ENCODE measurements at places on chromosomes 7 and 10.

DNA sequence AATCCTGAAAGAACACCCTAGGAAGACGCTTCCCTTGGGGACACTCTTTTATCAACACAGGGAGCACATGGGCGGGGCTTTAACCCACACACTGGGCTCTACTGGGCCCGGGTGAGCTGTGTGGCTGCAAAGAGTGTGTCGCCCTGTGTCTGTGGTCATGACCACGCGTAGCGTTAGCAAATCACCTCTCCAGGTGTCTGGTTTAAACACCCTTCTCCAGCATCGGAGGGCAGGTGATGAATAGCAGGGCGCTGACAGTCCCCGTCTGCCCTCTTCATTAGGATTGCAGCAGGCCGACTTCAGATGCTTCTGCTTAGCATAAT is 127.7 kb downstream of the ADARB2 start:
- DNase-seq: no peak

DNA sequence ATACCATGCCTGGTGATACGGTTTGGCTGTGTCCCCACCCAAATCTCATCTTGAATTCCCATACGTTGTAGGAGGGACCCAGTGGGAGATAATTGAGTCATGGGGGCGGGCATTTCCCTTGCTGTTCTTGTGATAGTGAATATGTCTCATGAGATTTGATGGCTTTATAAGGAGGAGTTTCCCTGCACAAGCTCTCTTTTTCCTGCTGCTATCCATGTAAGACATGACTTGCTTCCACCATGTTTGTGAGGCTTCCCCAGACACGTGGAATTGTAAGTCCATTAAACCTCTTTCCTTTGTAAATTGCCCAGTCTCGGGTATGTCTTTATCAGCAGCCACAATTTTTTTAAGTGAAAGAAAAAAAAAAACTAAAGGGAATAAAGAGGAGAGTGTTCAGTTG is 152.5 kb downstream of the ARHGAP12 start:
- DNase-seq: no peak

DNA sequence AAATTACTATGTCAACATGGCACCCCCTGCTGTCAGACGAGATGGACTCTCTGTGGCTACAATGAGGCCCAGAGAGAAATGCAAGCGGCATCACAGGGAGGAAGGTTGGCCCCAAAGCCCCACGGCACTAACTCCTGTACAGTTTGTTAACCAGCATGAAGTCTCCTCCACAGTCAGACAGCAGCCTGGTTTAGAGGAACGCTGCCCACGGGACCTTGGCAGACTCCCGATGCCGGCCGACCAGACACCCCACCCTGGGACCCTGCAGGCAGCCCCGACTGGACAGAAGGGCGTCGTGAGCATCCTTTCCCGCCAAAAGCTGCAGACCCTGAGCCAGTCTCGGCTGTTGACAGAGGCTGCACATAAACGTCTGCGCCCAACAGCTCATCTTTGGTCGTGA is 158.8 kb downstream of the DIP2C start:
- no peak for DNase-seq

DNA sequence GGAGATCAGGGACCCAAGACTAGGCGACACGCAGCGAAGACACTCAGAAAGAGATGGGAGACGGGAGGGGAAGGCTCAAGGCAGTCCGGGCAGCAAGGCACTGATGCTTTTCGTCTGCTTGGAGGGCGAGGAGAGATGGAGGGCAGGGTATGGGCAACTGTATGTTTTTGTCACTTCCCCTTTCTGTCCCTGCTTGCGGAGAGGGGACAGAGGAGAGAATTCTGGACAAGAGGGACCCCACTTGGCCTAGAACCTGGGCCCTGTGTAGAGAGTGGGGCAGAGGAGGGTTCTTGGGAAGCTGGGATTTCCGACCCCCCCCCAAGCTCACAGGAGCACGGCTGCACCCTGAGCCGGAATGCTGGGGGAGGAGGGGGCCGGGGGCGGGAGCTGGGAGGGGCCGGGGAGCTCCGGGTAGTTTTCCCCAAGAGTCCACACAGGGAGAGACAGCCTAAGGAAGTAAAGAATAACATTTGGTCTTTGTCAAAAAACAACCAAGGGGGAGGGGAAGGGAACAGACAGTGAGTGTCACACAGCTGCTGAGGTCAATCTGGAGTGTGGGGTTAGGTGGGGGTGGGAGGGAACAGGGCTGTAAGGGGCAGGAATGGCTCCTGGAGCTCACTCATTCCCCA is 1.8 kb downstream of the LRCH4 start:
- no peak for DNase-seq

DNA sequence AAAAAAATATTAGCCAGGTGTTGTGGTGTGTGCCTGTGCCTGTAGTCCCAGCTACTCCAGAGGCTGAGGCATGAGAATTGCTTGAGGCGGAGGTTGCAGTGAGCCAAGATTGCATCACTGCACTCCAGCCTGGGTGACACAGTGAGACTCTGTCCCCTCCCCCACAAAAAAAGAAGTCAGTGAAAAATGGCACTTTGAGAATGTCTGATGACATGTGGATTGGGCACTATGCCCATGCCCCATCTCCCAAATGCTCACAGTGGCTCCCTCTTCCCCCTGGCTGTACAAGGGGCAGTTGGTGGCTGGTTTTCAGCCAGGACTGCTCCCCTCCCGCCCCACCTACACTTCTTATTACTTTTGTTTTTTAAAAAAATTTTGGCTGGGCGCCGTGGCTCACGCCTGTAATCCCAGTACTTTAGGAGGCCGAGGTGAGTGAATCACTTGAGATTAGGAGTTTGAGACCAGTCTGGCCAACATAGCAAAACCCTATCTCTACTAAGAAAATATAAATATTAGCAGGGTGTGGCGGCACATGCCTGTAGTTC is 26.1 kb downstream of the IL15RA start:
- DNase-seq: no peak

- DNase-seq: no peak
These were observed 29.9 kb downstream of the PAPOLB start for GRCh38 chr7:4831723-4832495.

- DNase-seq: no peak
These were observed 47.6 kb downstream of the ASB13 start for GRCh38 chr10:5618829-5619228.

GRCh38 chr7:84529480-84530205 is 335.1 kb upstream of the SEMA3A start:
- DNase-seq: no peak

- DNase-seq: no peak
These were observed 40.0 kb upstream of the AGR3 start for GRCh38 chr7:16921644-16922257.

DNA sequence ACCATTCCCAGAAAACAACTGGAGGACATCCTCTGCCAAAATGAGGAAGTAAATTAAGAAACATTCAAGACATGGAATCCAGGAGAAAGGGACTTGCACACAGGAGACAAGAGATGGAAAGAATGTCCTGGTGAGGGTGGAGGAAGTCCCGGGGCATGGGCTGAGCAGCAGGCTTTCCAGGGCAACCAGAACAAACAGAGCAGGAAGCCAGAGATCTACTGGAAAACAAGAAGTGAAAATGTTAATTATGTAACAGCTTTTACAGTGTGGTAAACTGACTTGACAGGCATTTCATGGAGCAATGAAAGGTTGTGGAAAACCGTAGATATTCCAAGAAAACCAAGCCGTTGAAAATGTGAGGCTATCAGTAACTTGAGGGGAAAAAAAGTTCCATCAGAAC is 55.2 kb upstream of the ZNF746 start:
- DNase-seq: no peak

GRCh38 chr10:19412531-19412930 is 363.9 kb downstream of the MALRD1 start:
- no peak for DNase-seq

GRCh38 chr7:55160539-55160938 is 141.7 kb downstream of the EGFR start:
- no peak for DNase-seq

GRCh38 chr7:1257863-1258262 is 25.2 kb downstream of the UNCX start:
- no peak for DNase-seq

- no peak for DNase-seq
These were observed 17.4 kb downstream of the TMEM273 start for GRCh38 chr10:49170632-49171325.

DNA sequence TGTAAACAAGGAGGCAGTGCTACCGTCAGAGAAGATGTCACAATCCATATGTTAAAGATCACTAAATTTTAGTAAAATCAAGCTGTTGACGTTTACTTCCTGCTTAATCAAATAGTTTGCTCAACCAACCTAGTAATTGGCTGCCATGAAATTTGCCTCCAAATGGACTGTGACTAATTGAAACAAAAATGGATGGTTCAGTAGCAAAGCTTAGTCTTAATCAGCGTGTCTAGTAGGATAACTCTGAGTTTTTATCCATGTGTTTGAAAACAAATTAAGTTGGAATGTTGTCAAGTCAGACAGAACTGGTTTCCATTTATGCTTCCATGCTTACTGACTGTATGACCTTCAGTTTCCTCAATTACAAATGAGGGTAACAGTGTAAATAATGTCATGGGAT is 1456.7 kb upstream of the CELF2 start:
- DNase-seq: no peak

- DNase-seq: no peak
These were observed 9.1 kb downstream of the LAMB1 start for GRCh38 chr7:107993891-107994291.

DNA sequence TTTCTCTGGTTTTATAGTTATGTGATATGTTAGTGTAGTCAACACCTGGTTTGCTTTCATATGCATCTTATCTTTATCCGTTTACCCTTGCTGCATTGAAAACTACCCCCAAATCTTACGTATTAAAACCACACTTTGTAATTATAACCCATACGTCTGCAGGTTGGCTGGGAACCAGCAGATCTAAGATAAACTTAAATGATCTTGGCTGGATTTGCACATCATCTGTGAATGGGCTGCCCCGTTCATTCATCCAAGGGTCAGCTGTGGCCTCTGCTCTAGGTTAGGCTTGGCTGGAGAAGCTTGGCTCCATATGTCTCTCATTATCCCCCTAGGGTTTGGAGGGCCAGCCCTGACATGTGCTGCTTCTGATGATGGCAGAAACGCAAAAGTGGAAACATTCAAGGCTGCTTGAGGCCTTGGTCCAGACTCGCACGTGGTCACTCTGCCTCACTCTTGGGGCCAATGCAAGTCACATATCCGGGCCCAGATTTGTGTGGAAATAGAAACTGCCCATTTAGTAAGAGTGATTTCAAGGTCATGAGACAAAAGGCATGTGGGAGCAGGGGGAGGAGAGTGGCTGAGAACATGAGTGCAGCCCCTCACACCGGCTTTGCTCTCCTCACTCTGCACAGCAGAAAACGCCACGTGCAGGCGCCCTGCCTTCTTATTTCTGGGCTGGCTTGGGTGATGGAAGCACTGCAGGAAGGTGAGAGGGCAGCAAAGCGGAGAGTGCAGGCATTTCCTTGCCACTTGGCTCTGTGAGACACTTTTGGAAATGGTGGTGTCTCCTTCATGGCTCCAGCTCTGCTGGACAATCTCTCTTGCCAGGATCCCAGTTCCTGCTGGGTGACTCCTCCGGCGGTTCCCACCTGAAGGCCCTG is 553.8 kb downstream of the GLRX3 start:
- DNase-seq: no peak

DNA sequence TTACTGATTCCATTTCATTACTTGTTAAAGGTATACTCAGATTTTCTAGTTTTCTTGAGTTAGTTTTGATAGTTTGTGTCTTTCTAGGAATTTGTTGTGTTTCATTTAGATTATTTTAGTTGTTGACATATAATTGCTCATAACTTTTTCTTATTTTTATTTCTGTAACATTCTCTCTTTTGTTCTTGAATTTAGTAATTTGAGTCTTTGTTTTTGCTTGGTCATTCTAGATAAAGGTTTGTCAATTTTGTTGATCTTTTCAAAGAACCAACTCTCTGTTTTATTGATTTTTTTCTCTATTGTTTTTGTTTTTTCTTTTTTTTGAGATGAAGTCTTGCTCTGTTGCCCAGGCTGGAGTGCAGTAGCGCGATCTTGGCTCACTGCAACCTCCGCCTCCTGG is 7.2 kb downstream of the EXOC6 start:
- DNase-seq: no peak

GRCh38 chr10:33335801-33336581 is 1.5 kb upstream of the NRP1 start:
- DNase-seq: no peak

DNA sequence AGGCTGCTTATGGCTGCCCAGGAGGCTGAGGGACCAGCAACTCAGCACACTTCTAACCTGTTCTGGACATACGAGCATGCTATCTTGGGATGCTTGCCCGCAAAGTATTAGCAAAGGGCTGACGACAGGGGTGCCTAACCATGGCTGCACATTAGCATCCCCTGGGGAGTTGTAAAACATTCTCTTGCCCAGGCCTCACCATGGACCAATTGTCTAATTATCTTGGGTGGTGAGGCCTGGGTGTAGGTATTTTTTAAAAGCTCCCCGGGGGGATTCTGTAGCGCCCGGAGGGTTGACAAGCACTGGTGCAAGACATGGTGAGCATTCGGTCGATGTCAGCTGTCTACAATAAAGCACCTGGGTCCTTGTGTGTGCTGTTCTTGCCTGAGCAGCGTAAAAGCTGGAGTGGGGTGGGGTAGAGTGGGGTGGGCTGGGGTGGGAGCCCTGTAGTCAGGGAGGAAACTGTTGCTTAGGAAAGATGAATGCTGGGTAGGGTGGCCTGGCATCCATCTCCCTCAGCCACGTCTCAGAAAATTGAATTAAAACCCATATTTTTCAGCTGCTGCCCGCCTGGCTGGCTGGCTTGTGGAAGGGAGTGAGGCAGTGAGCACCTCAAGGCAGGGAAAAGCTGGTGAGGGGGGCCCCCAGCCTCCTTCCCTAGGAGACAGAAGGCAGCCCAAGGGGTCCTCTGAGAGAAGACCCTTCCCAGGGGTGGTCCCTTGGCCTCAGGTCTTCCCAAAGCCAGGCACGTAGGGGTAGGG is 2.9 kb upstream of the ADCYAP1R1 start:
- no peak for DNase-seq

DNA sequence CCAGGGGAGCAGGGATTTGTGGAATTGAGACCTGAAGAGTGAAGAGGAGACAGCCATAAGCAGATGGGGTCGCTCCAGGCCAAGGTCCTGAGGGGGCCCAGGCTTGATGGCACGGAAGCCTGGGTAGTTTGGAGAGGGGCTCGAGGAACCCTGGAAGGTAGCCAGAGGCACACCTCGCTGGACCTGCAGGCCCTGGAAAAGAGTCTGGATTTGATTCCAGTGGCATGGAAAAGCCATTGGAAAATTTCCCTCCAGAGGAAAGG is 31.8 kb downstream of the CXCL12 start:
- DNase-seq: no peak

- DNase-seq: no peak
These were observed 9.3 kb downstream of the TFEC start for GRCh38 chr7:116021237-116021636.

- no peak for DNase-seq
These were observed 126.7 kb downstream of the INHBA start for GRCh38 chr7:41576166-41576565.
